Sciatic nerve (tissue), 2 donors: ENCODE measurements at places on chromosomes 5 and 9. TPM values are rescaled to one million over a fixed set of nuclear protein-coding genes. Genes with fewer than 3 reads are reported as not detected.

DNA sequence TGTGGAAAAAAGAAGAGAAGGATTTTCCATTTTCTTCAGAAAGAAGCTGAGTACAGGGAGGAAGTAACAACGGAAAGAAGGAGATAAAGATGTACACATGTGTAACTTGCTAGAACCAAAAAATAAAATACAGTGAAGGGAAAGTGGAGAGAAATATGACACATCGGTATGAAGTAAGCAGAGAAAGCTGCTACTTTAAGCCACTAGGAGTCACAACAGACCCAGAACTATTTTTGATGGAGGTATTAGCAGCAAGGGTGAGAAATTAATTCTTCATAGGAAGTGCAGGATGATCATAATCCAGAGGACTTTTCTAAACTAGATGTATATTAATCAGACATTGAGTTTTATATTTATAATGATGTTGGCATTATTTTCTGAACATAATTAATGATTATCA lies 88.5 kb downstream of the FAM174A start:
- DNase-seq, result no peak

GRCh38 chr5:129141696-129142095 lies 47.1 kb downstream of the ISOC1 start:
- no peak for DNase-seq

FOXE1 gene
- total RNA-seq, result not detected

- no peak for DNase-seq
Measured at GRCh38 chr5:52786949-52787599, 642 bp upstream of the ITGA1 start.

MOB3B gene
- 14.9 TPM for total RNA-seq

GRCh38 chr9:16950051-16950450 lies 79.6 kb upstream of the BNC2 start:
- DNase-seq, result no peak
